Mesenteric fat pad (tissue), 1 donor: ENCODE measurements at places on chromosomes 6 and 20. TPM values are rescaled to one million over a fixed set of nuclear protein-coding genes. Genes with fewer than 3 reads are reported as not detected.

Gene C6orf47
- 21.6 TPM for total RNA-seq

Gene CST4
- not detected for total RNA-seq

Gene SNHG17
- 63.9 TPM for total RNA-seq

Gene ARMC12
- total RNA-seq = 0.58 TPM

Gene LPA
- total RNA-seq = not detected

Gene NKX2-4
- total RNA-seq = not detected

Gene CFAP61
- 0.61 TPM for total RNA-seq

Gene RAMACL
- total RNA-seq = 3.2 TPM

Gene HLA-DQA2
- total RNA-seq = 1.5 TPM

Gene SGK2
- 14.0 TPM for total RNA-seq

Gene SPDEF
- total RNA-seq = 0.16 TPM

Gene BTN1A1
- not detected for total RNA-seq

Gene CTCFL
- 0.16 TPM for total RNA-seq

Gene CST7
- total RNA-seq = 11.5 TPM

Gene TSPO2
- total RNA-seq = not detected

Gene HUS1B
- 0.77 TPM for total RNA-seq

Gene KIAA1755
- total RNA-seq = 5.6 TPM

Gene CHRNA4
- not detected for total RNA-seq

Gene PSMF1
- total RNA-seq = 126 TPM

Gene HLA-G
- total RNA-seq = not detected

Gene SRSF12
- 1.5 TPM for total RNA-seq

Gene SEMG2
- not detected for total RNA-seq

Gene DEFB112
- total RNA-seq = not detected

Gene KCNK17
- 0.19 TPM for total RNA-seq

Gene HMGN3
- total RNA-seq = 37.0 TPM

Gene OTOR
- total RNA-seq = not detected

Gene STX11
- total RNA-seq = 32.7 TPM

Gene SMOC2
- total RNA-seq = 46.3 TPM
